ENCODE measurements at places on chromosomes 6 and 20. TPM values are rescaled to one million over a fixed set of nuclear protein-coding genes. Genes with fewer than 3 reads are reported as not detected.
A peak's percentile ranks its signal among the peaks of the same experiment; 100 is the strongest.

IFNGR1 gene
- total RNA-seq = 81.2 TPM

DNA sequence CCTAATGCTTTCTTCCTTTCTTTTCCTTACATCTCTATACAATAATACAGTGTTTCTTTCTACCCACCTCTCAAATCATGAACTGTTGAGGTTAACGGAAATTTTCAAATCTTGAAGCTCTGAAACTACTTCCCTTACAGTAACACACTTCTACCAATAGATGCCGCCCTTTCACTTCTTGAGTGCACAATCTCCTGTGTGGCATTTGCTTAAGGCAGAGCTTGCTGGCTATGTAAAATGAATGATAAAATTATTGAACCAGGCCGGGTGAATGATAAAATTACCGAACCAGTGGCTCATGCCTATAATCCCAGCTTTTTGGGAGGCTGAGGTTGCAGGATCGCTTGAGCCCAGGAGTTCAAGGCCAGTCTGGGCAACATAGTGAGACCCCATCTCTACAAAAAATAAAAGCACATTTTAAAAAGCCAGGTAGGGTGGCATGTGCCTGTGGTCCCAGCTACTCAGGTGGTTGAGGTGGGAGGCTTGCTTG is 56.8 kb downstream of the KCNS1 start:
- DNase-seq = peak; percentile 51

AAR2 gene
- total RNA-seq = 30.8 TPM

TMEM170B gene
- total RNA-seq = 2.9 TPM

Data from ureter (tissue), 1 donor.